ENCODE measurements at places on chromosomes 2 and 18. TPM values are rescaled to one million over a fixed set of nuclear protein-coding genes. Genes with fewer than 3 reads are reported as not detected.

- no peaks in the 10 kb centered on the region for H3K27me3 ChIP-seq
- peaks cover 18% of the 10 kb centered on the region for H3K36me3 ChIP-seq
- no peak overlapping the region for H3K4me3 ChIP-seq
- H3K27ac ChIP-seq = no peak overlapping the region
- DNase-seq = no peak
- no peaks in the 10 kb centered on the region for H3K4me1 ChIP-seq
These were observed 33.0 kb upstream of the SCLY start for GRCh38 chr2:238027591-238028415.

GRCh38 chr2:217090024-217090473, 230.2 kb upstream of the TNP1 start:
- no peak overlapping the region for H3K4me3 ChIP-seq
- H3K27ac ChIP-seq = no peak overlapping the region

- no peaks in the 10 kb centered on the region for H3K36me3 ChIP-seq
- no peak for DNase-seq
- no peak overlapping the region for H3K27ac ChIP-seq
- H3K4me3 ChIP-seq = no peak overlapping the region
These were observed 12.6 kb downstream of the BARD1 start for GRCh38 chr2:214796911-214797310.

DNA sequence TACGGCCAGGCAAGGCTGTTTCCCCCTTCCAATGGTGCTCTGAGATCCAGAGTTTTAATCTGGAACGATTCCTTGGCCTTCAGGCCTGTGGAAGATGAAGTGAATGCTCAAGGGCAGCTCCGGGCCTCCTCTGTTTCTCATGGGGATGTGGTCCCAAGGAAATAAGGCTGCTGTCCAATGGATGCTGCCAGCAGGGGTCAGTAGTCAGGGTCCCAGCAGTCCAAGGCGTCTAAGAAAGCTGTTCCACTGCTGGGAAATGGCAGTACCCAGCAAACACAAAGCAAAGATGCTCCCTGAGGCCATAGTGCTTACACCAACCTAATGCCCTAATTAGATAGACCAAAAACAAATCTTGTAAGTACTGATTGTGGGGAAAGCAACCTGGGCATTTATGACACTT, 12.5 kb downstream of the NMS start:
- H3K4me1 ChIP-seq = no peaks in the 10 kb centered on the region
- no peak overlapping the region for H3K27ac ChIP-seq
- no peak overlapping the region for H3K4me3 ChIP-seq
- DNase-seq = no peak
- H3K36me3 ChIP-seq = no peaks in the 10 kb centered on the region
- H3K27me3 ChIP-seq = no peaks in the 10 kb centered on the region

The TCF7L1 gene
- total RNA-seq = 9.9 TPM

GRCh38 chr2:61967262-61967661, 61.8 kb downstream of the COMMD1 start:
- H3K36me3 ChIP-seq = no peaks in the 10 kb centered on the region
- no peaks in the 10 kb centered on the region for H3K4me1 ChIP-seq
- no peak overlapping the region for H3K27ac ChIP-seq
- no peaks in the 10 kb centered on the region for H3K27me3 ChIP-seq

Data from upper lobe of left lung (tissue), 6 donors.